ENCODE measurements at places on chromosomes 5 and 9.

- DNase-seq, result no peak
Observed at GRCh38 chr5:135600971-135601381, 22.2 kb upstream of the CXCL14 start.

- DNase-seq, result no peak
Observed at GRCh38 chr9:134245179-134245578, 80.8 kb upstream of the RNU6ATAC start.

DNA sequence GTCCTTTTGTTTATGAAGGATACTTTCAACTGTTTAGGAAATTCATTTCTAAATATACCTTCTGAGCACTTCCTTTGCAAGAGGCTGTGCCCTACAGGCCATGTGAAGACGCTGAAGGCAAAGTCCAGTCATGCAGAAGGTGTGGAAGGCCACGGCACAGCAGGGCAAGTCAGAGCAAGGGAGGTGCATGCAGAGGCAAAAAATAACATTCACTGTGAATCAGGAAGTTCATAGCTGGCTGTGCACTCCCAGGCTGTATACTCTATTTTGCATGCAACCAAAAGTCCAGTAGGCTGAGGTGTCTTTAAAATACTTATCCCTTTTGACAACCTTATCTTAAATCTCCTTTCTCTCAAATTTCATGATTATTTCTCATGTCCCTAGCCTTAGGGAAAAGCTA lies 50.3 kb downstream of the GNAQ start:
- peak; percentile 52 for DNase-seq

DNA sequence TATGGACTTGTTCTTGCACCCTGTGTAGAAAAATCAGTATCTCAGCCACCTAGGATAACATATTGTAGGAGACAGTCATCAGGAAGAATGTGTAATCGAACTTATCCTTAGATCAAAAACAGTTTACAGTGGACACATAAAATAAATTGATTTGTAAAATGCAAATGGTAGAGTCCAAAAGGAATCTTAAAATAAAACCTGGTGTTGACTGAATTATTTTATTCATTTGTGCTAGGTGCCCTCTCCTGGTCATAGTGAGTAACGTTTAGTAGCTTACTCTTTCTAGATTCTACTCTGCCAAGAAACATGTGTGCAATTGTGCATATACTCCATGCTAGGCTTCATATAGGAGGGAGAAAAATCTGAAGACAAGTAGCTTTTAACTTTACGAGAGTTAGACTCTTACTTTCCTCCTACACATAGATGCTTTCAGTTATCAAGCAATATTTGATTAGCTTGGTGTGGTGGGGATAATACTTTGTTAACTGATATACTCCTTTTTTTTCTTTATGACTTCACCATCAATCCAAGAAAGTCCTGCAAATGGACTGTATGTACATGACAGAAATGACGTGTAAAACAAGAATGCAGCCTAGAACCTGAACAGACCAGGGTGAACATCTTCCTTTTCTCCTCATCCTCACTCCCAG lies 23.7 kb upstream of the LOX start:
- DNase-seq, result peak; percentile 52

DNA sequence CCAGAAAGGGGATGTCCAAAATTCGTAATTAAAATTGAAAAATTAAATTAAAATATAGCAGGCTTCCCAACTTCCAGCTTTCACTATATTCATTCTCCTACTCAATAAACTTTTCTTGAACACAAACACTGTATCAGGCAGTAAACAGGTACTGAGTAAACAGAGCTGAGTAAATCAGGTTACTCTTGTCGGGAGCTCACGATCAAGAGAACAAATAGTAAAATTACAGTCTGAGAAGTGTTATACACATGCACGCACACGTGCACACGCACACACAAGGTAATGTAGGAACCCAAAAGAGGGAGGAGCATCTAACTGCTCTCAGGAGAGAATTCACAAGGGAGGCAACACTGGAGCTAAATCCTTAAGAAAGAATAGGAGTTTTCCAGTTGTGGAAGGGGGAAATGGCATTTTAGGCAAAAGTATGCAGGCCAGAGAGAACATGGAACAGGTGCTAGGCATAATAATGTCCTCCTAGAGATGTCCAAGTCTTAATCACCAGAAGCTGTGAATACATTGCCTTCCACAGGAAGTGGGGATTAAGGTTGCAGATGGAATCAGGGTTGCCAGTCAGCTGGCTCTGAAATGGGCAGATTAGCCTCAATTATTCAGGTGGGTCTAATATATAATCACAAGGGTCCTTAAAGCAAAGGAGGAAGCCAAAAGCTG lies 598.8 kb upstream of the BRINP1 start:
- DNase-seq, result no peak

DNA sequence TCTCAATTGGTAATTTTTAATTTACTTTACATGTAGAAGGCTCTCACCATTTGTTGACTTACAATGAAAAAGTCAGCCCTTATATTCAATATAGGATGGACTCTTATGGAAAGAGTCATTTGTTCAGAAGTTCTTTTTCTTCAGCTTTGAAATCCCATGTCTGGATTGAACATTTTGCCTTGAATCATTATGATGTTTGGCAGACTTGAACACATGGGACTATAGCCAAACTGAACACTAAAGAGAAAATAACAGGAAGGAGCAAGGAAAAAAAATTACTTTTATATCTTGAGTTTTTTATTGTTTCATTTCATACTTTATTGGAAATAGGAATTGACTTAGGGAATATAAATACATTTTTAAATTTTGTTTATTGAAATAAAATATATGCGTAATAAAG lies 1503.0 kb downstream of the EFNA5 start:
- DNase-seq, result no peak

DNA sequence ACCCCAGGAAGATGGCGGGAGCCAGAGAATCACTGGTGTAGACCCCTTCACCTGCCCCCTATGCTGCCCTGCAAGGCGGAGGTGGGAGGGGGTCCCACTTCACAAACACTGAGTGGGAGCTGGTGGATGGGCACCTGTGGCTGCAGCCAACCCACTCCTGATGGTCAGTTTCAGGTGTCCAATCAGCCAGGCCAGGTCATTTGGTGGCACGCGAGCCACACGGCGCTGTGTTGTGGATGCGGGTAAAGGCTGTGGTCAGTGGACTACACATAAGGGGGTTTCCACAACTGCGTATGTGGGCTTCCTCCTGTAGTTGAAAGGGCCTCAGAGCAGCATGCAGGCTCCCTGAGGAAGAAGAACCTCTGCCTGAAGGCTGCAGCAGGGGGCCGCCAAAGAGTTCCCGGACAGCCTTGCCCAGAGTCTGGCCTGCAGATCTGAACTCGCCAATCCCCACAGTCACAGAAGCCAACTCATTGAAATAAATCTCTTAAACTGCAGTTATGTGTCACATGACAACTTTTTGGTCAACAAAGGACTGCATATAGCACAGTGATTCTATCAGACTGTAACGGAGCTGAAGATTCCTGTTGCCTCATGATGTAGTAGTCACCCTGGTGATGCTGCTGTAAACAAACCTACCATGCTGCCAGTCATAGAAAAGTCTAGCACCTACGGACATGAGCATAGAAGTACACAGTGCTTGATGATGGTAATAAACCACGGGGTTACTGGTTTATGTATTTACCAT lies 284.7 kb upstream of the IRX2 start:
- DNase-seq, result no peak

- DNase-seq, result peak; percentile 34
Observed at GRCh38 chr5:151770383-151771258, 1.1 kb upstream of the G3BP1 start.

DNA sequence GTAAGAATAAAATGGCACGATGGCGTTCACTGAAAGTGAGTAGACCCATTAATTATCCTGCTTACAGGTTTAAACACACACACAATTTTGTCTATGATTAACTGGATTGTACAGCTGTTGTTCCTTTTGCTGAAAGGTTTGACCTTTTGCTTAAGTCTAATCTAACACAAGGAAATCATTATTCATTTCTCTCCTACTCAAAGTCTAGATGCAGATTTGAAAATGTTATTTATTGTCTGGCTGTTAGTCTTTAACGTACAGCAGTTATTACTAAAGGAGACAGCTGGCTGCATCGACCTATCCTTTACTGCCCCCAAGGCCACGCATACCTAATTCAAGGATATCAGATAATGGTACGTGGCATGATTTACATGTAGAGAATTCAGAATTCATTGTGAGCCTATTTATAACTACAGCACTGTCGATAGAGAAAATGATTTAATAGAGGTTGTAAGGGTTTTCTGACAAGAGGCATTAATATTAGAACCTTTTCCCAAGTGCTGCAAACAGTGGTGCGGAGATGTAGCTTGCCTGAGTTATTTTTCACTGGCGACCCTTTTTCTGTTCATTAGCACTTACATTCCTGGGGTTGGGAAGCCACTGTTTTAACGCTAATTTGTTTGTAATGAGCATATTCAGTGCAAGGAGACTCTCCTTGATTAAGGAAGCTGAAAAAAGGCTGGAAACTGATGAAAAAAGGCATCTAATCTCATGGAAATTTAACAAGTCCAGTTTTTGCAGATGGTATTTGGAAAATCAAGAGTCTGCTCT lies 368.4 kb upstream of the GRAMD2B start:
- DNase-seq, result no peak

DNA sequence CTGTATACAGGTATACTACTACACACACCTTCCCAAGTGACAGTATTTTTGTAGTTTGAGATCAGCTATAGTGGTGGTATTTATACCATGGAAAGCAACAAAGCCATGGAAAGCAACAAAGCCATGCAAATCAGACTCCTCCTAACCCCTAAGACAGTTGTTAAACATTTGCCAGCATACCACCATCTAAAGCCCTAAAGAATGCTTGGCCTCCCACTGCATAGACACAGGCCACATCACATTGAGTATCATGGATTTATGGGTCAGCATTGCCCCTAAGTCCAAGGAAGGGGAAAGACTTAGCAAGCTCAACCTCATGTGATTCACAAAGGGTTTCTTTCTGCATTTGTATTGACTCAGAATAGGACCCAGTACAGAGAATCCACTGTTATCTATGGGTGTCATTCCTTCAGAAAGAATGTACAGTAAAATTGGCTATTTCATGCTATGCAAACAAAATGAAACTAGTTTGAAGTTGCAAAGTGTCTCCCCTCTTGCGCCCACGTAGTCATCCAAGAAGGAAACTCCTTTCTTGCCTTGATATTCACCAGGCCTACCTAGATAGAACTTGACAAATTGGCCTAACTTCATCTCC lies 70.4 kb upstream of the IQGAP2 start:
- no peak for DNase-seq

DNA sequence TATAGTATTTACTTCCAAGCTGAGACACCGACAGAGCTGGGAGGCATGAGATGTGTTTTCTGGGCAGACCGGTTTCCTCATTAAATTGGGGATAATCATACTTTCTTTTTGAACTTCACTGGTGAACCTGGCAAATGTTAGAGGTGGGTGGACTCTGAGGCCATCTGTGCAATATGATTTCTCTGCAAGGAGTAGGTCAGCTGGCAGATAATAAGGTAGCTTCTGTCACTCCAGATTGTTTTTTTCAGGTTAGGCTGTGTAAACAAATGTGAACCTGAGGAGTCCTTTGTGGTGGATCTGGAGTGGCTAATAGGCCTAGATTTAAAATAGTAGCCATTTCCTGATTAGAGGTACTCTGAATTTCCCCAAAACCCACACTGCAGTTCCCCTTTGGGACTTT lies 75.4 kb upstream of the S1PR3 start:
- no peak for DNase-seq

- no peak for DNase-seq
Observed at GRCh38 chr9:761793-762560, 79.5 kb upstream of the DMRT1 start.

DNA sequence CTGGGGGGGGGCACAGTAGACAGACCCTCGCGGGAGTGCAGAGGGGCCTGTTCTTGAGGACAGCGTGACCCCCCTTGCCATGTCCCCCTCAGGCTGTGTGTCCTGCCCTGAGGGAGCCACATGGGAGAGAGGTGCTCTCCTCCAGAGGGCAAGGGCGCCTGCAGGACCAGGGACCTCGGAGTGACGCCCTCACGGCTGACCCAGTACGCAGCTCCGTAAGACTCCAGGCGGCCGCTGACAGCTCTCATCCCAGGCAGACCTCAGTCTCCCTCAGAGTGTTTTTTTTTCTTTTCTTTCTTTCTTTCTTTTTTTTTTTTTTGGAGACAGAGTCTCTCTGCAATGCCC lies 27.3 kb downstream of the EXD3 start:
- no peak for DNase-seq

DNA sequence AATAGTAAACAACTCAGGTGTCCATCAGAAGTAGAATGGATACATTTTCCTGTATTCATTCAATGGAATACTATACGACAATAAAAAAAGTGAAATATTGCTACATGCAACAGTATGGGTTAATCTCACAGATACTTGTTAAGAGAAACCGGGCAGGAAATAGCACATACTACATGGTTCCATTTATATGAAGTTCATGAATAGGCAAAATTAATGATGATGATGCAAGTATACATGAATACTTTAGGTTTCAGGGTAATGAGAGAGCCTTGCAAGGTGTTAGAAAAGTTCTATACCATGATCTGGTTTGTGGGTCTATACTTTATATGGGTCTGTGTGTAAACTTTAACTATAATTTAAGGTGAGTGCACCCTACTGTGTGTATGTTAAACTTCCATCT lies 390.4 kb downstream of the ADGRV1 start:
- no peak for DNase-seq

GRCh38 chr5:42828671-42829070 lies 17.0 kb upstream of the SELENOP start:
- DNase-seq, result no peak

DNA sequence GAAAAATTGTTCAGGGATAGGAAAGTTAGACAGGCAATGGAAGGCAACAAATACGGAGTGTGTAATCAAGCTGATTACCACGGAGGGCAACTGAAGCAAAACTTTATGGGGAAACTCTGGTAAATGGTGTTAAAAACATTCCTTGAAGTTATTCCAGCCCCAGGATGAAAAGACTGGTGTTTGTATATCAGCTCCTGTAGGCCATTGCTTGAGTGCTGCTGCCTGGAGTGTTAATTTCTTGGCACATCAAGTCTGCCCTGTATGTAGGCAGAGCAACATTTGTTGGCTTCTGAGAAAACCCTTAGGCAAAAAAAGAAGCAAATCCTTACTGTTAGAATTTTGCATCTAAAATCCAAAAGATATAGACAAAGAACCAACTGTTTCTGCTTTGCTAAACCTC lies 686.5 kb upstream of the ACO1 start:
- DNase-seq, result no peak

GRCh38 chr9:124441291-124441690 lies 9.0 kb upstream of the ADGRD2 start:
- no peak for DNase-seq

- peak; percentile 50 for DNase-seq
Observed at GRCh38 chr9:112784020-112784785, 33.6 kb downstream of the SNX30 start.

- no peak for DNase-seq
Observed at GRCh38 chr9:89874351-89875321, 269.8 kb downstream of the GADD45G start.

- DNase-seq, result peak; percentile 56
Observed at GRCh38 chr5:42912184-42912798, 100.6 kb upstream of the SELENOP start.
